MM.1S (cell line): ENCODE measurements at places on chromosomes 1 and 21.
A peak's percentile ranks its signal among the peaks of the same experiment; 100 is the strongest.

DNA sequence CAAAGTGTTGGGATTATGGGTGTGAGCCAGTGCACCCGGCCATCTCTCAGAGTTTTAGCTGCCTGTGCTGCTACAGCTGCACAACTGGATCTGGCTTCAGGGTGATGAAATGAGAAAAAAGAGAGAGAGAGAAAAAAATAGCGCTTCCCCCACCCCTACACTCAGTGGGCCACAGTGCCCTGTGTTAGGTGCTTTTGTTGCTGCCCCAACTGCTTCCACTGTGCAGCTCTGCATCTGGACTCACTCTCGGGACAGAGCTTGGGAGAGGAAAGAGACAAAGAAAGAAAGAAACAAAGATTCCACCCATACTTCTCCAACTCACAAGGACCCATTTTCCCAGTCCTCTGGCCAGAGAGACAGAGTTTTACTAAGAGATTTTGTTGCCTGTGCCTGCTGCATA, 50.4 kb downstream of the INAVA start:
- DNase-seq: no peak

DNA sequence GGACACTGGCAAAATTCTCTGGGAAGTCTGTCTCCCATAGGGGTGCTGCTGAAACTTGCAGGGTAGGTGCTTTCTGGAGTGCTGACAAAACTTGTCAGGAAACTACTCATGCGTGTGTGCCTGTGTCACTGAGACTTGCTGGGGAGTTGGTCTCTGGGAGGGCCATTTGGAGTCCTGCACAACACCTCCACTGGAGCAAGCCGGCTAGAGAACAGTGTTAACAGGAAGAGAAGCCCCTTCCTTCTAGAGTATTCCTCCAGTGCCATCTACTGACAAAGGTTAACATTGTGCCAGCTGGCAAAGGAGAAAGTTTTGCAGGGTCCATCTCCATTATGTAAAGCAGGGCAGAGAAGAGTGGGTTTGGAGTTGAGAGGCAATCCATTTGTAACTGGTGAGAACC, 30.0 kb downstream of the ZMYM4 start:
- DNase-seq: peak; percentile 57

- no peak for DNase-seq
These were observed 142.5 kb downstream of the USP25 start for GRCh38 chr21:15872236-15872635.

GRCh38 chr1:58094221-58094620, 452.3 kb downstream of the OMA1 start:
- DNase-seq: no peak

GRCh38 chr1:193763266-193763665, 576.9 kb upstream of the B3GALT2 start:
- DNase-seq: no peak

GRCh38 chr1:223022641-223023473, 120.2 kb downstream of the TLR5 start:
- DNase-seq: no peak

- DNase-seq: peak; percentile 64
These were observed 341.0 kb upstream of the NEGR1 start for GRCh38 chr1:72623299-72623708.

- no peak for DNase-seq
These were observed 43.9 kb upstream of the IFNAR2 start for GRCh38 chr21:33185852-33186251.

DNA sequence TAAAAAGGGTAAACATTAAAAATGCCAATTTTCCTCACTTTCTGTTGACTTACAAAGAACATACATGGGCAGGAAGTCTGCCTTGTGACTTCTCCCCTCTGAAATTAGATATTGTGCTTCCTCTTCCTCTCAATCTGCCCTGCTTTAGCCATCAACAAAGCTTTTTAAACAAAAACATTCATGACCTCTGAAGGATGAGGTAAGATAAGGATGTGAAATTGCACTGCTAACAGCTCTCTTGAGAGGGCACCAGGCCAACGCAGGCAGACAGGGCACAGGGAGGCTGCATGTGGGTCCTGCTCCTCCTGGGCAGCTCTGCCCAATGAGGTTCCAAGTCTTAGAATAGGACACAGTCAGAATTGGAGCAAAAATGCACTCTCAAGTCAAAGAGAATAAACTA, 62.1 kb downstream of the DEGS1 start:
- peak; percentile 36 for DNase-seq
